ENCODE measurements at places on chromosomes 13 and 19.
A peak's percentile ranks its signal among the peaks of the same experiment; 100 is the strongest.

DNA sequence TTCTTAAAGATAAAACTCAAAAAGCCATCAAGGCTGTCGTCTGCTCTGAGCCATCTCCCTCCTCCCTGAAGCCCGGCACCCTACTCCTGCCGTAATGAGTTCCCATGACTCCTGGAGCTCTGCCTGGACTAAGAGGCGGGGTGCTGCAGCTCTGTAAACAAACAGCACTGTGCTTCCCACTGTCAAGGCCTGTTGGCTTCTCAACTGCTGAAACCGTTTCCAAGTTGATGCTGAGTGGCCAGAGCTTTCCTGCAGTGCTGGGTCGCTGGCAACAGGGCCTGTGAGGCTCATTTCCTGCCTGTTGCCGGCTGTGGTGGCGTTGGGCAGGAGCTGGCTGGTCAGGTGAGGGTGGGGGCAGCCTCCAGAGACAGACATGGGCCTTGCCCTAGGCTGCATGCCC lies 26.7 kb upstream of the ISYNA1 start:
- DNase-seq: peak; percentile 80

GRCh38 chr13:27375686-27376326 lies 48.6 kb upstream of the GTF3A start:
- peak; percentile 70 for DNase-seq

GRCh38 chr13:111640006-111640405 lies 319.6 kb downstream of the TEX29 start:
- no peak for DNase-seq

DNA sequence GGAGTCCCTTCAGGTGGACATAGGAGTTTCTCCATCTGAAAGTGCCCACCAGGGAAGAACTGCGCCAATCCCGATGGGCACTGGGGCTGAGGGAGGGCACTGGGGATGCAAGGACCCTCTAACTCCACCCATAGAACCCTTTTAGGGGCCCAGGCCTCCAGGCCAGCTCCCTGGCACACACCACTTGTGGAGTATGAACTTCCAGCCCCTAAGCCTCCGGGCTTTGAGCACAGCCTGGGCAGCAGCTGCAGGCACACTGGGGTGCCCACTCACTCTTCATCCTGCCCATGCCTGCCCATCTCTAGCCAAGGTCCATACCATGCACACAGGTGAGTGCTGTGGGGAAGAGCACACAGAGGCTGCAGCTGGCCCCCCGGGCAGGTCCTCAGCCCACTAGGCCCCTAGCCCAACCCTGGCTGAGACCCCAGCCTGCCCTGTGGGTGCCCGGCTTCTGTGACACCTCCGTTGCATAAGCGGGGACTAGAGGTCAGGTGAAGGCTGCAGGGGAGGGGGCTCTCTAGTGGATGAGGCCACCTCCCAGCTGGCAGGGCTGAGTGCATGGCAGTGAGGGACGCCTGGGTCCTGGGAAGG lies 14.6 kb upstream of the SLC7A10 start:
- DNase-seq: no peak

DNA sequence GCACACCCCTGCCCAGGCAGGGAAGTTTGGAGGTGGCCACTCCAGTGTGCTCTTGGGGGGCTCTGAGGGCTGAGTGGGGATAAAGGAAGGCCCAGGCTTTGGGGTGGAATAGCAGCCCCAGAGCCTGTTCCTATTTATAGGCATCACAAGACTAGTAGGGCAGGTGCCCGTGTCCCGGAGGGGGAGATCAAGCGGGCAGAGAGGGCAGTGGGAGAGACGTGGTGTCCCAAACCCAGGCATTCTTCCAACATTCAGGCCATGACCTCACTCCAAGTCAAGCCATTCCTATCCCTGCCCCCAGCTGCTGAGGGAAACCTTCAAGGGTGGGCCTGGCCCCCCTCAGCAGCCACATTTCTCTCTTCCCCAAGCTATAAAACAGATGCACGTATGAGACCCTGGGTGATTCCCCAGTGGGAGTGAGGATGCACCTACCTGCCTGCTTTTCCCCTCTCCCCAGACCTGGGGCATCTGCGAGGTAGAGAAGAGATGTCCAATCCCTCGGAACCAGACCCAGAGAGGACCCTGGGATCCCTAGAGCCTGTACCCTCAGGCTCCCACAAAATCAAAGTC lies 3.9 kb downstream of the WIZ start:
- no peak for DNase-seq

- DNase-seq: peak; percentile 92
Measured at GRCh38 chr19:9914315-9915207, 21.8 kb downstream of the OLFM2 start.

- no peak for DNase-seq
Measured at GRCh38 chr19:2627855-2628254, 74.6 kb downstream of the GNG7 start.

DNA sequence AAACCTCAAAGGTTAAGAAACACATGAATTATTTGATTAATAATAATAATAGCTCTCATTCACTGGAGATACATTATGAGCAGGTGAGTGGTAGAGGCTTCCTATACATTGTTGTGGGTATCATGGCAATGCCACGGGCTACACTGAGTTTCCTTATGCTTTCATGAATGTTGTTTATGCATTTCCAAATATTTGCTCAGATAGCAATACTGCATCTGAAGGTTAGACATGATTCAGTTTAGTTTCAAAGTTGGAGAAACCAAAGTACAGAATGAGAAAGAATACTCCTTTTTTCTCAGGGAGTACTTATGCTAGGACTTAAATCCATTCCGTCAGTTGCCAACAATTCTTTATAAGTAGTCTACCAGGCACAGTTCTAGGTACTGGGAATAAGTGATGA lies 108.5 kb downstream of the FRY start:
- no peak for DNase-seq

- DNase-seq: no peak
Measured at GRCh38 chr13:31179754-31180153, 18.1 kb upstream of the HSPH1 start.

GRCh38 chr13:107554460-107554859 lies 660.9 kb downstream of the LIG4 start:
- no peak for DNase-seq

- DNase-seq: no peak
Measured at GRCh38 chr13:43019811-43020210, 3.6 kb upstream of the DNAJC15 start.

- no peak for DNase-seq
Measured at GRCh38 chr19:41261474-41262190, 2.5 kb upstream of the HNRNPUL1 start.

DNA sequence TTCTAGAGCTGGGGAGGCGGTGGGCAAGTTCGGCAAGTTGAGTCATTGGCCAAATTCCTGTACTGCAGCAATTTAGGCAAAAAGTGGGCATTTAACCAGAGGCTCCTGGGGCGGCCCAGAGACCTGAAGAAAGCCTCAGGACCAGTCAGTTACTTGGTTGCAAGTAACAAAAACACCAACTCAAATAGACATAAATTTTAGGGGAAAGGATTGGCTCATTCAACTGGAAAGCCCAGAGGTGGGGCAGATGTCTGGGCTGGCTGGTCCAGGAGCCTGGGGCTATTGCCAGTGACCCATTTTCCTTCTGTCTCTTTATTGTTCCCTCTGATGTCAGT lies 97.1 kb downstream of the SIPA1L3 start:
- no peak for DNase-seq

DNA sequence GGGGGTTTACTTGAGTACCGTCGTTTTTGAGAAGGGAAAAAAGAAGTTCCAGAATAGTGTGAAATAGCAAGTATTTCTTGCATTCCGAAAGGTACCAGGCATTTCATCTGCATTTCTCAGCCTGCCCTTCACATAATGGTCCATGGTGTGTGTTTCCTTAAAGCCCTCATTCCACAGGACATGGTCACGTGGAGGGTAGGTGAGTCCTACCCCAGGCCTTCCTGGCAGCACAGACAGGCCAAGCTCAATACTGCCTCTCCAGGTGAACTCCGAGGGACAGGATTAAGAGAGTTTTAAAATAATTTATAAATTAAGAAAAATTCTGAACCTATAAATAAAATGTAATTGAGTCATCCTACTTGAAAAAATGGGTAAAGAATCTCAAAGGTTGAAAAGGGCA lies 64.7 kb downstream of the TNFRSF19 start:
- no peak for DNase-seq

GRCh38 chr13:106063591-106064313 lies 471.7 kb downstream of the EFNB2 start:
- DNase-seq: no peak

GRCh38 chr19:7328647-7329046 lies 20.1 kb upstream of the ARHGEF18 start:
- DNase-seq: no peak

- peak; percentile 88 for DNase-seq
Measured at GRCh38 chr19:4374498-4375163, 25.7 kb downstream of the SH3GL1 start.

GRCh38 chr13:107845911-107846310 lies 369.4 kb downstream of the LIG4 start:
- no peak for DNase-seq

DNA sequence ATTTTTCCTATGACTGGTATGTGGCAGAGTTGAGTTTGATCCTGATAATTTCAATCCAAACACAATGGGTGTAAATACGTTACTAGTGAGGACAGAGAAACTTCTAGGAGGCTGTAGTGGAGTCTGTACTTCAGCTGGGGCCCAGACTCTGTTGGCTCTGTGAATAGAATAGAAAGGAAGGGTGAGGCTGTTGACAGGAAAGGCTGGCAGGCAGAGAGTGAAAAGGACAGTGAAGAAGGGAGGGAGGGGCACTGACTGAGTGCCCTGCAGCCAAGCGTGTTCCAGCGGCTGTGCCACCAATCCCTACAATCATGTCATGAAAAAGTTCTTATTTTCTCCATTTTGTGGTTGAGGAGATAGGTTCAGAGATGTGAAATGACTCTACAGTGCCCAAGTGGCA lies 80.5 kb downstream of the MBNL2 start:
- DNase-seq: no peak

- peak; percentile 54 for DNase-seq
Measured at GRCh38 chr13:109586509-109587346, 199.7 kb downstream of the IRS2 start.

DNA sequence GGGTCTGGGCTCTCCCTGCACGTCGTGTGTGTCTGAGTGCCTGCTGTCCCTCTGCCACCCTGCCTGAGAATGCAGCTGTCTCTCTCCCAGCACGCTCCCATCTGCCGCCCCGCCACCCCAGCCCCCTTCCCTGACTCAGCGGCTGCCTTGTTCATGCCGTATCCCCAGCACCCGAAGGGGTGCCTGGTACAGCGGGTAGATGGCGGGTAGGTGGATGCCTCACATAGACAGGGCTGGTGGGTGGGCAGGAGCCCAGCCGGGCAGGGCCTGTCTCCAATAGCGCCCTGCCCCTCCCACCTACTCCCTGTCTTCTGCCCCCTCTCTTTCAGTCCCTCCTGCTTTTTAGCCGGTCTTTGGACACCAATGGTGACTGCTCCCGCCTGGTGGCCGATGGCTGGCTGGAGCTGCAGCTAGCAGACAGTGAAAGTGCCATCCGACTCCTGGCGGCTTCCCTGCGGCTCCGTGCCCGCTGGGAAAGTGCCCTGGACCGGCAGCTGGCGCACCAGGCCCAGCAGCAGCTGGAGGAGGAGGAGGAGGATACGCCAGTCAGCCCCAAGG lies 30.3 kb downstream of the DHX34 start:
- DNase-seq: no peak

DNA sequence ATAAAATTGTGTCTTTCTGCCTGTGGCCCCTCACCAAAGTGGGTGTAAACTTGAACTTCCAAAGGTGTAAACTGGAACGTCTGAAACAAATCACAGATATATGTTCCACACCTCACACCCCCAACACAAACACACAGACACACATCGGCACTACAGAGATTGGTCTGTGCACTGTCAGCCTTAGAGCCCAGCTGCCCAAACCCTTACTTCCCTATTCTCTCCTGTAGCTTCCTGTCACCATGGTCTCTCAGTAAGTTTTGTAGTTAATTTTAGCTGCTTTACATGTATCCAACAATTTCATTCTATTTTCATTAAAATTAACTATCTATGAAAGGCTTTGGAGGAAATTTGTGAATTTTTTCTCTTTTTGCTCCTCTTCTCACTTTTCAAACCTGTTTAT lies 5.4 kb downstream of the TM9SF2 start:
- DNase-seq: no peak

GRCh38 chr13:93098972-93099371 lies 127.6 kb upstream of the GPC6 start:
- DNase-seq: peak; percentile 44

DNA sequence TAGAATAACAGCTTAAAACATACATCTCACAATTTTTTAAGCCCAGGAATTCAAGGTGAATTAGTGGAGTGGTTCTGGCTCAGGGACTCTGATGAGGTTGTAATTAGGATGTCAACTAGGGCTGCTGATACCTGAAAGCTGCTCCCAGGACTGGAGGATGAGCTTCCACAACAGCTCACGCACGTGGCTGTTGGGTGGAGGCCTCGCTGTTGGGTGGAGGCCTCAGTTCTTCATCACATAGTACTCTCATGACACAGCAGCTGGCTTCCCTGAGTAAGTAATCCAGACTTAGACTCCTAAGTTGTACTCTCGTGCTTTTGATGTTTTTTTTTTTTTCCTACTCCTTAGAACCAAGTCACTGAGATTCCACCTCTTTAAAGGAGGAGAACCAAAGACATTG lies 577.1 kb upstream of the PRR20A start:
- no peak for DNase-seq

DNA sequence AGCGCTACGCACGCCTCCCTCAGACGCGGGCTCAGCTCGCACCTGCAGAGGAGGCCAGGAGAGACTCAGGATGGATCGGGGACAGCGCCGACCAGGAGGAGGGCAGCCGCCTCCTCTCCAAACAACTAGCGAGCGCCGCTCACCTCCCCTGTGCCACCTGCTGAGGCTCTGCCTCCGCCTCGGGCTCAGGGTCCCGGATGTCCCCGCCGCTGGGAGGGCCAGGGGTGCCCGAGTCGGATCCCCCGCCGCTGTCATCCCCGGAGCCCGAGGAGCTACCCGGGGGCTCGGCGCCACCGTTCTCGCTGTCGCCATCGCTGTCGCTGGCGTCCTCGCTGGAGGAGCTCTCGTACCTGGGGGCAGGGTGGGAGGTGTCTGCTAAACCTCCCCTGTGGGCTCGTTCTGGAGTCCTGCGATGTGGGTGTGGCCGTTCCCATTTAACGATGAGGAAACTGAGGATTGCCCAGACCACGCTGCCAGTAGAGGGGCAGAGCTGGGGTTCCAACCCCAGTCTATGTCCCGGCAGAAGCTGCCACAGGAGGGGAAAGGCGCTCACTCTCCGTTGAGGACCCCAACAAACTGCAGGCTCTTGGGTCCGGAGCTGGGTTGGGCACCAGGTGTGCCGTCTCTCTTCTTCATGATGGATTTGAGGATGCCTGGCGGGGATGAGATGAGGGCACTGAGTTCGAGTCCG lies 9.2 kb downstream of the KANK3 start:
- DNase-seq: no peak

DNA sequence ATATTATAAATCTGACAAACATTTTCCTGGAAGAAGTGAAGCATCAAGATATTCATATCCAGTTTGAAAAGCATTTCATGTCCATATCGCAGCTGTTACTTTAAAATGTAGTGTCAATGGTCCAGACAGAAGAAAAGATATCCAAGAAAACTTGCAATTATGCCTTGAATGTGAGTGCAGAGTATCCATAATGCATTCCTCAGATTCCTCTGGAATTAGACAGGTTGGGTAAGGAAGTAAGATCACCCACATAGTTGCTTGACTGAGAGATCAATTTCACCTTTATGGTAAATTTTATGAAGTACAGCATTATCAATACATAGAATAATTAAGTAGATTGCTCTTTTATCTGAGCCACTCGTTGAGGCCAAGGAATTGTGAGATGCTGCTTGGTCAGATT lies 327.0 kb upstream of the SLITRK5 start:
- no peak for DNase-seq

GRCh38 chr13:110010404-110011138 lies 224.2 kb upstream of the IRS2 start:
- no peak for DNase-seq

- no peak for DNase-seq
Measured at GRCh38 chr13:78662467-78662866, 3.5 kb upstream of the OBI1 start.
